ENCODE measurements at places on chromosomes 7 and 10.

DNA sequence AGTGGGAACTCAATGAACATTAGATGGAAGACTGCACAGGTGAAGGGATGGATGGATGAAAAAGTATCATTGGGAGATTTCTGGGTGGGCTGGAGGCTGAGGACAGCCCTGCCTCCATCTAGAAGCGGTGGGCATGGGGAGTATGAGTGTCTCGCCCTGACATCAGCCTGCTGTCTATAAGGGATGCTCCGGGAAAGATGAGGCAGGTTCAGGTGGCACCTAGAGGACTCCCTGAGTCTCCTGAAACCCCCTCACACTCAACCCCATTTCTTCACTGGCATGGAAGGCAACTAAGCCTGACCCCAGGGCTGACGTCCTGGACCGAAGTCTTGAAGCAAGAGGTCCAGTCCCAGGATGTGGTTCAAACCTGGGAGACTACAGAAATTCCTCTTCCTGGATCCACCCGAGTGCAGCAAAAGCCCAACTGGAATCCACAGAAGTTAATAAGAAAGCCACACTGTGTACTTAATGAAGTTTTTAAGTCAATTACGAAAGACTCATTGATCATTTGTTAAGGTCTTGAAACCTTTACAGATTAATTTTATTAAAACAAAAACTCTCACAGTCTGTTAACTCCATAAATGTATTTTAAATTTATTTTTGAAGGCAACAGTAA lies 238.8 kb downstream of the EMX2 start:
- DNase-seq = no peak

- DNase-seq = no peak
These were observed 142.3 kb downstream of the XPNPEP1 start for GRCh38 chr10:109780997-109781396.

- no peak for DNase-seq
These were observed 173.6 kb upstream of the AKR1E2 start for GRCh38 chr10:4652111-4653010.

- DNase-seq = no peak
These were observed 74.9 kb downstream of the TCF7L2 start for GRCh38 chr10:113024930-113025329.

DNA sequence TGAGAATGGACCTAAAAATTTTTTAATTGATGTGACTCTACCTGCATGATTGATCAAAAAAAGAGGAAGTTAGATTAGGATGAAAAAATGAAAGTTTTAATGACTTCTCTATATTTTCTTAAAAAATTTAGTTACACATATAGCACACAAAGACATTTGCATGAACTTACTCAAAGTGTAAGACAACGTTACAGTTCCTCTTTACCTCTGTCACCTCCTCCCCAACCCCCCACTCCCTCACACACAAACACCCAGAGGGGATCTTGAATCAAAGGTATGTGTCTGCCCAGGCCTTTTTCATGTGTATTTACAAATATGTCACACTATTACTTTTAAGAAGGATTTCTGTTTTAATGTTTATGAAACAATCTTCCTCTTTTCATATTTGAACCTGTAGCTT lies 20.6 kb upstream of the CDCA7L start:
- DNase-seq = no peak

DNA sequence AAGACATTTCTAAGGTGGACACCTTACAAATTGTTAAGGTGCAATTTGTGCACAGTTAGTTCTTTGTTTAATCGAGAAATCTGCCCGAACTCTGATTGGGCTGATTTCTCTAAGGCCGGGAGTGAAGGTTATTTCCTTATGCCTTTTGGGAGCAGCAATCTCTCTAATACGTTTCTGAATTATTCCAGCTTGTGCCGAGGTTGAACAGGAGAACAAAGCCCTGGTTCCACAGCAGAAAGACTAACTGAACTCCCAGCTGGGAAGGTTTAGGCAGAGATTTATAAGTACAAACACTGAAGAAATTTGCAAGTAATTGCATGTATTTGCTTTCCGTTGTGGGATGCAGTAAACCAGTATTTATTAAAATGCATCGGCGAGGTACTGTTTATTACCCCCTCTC lies 116.8 kb downstream of the GLI3 start:
- DNase-seq = no peak

DNA sequence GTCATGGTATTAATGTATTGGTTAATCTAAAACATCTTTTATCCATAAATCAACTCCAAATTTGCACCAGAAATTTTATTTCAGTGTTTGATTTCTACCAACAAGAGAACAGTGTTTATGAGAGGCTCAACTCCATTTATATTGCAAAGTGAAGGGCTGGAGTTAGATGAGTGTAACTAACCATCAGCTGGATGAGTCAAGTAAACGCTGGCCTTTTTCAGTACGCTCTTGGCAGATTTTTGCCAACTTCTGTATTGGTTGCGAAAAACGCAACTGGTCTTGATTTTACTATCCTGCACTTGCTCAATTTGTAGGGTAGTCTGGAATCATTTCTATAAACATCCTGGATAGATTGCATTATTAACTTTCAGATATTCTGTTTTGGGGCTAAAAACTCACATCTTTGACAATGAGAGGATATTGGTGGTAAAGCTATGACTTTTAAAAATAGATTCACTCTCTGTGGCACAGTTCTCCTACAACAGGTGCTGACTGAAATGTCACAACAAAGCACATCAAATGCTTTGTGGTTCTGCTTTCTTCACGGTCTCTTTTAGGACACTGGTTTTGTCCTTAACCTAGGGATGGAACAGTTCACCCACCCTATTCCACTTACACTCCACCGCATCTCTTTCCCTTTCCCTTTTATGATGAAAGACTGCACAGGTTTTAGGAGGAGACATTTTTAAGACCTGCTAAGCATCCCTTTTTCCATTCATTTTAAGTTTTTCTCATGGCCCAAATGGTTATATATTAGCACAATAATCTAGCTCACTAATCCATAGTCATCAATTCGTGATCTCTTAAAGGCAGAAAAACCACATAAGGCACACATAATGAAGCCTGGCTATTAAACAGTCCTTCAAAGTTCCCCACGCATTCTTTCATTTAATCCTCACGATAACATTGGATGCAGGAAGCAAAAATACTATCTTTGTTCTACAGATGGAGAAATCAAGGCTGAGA lies 12.8 kb downstream of the CACNA2D1 start:
- DNase-seq = no peak

DNA sequence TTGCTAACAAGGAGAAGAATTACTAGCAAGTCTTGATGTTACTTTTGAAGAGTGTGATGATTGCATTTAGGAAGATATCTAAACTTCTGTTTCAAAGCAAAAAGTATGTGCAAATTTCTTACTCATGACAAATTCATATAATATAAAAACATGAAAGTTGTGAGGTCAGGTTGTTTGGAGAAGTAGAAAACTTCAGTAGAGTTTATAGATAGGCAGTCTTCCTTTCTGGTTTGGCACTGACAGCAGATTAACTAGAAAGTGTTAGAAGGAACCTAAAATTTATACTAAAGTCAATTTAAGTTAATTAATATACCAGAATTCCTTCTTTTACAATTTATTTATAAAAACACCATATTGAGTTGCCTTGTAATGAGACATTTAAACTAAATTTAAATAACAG lies 16.9 kb downstream of the PTEN start:
- DNase-seq = no peak

GRCh38 chr10:131744346-131744745 lies 156.5 kb upstream of the PPP2R2D start:
- DNase-seq = no peak

- DNase-seq = no peak
These were observed 85.4 kb downstream of the ARID5B start for GRCh38 chr10:61986788-61987492.

DNA sequence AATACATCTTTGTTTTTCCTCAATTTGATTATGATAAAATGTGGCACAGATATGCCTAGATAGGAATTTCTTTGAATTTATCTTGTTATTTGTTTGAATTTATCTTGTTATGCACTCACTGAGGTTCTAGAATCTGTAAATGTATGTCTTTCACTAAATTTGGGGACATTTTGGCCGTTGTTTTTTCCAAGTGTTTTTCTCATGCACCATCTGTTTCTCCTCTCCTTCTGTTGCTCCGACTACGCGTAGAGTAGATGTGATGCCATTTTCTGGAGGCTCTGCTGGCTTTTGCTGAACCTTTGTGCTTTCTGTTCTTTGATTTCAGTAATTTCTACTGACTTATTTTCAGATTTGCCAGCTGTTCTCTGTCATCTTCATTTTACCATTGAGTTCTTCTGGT lies 101.9 kb downstream of the INPP5A start:
- DNase-seq = no peak

- DNase-seq = no peak
These were observed 106.8 kb downstream of the ANK3 start for GRCh38 chr10:60282771-60283353.

DNA sequence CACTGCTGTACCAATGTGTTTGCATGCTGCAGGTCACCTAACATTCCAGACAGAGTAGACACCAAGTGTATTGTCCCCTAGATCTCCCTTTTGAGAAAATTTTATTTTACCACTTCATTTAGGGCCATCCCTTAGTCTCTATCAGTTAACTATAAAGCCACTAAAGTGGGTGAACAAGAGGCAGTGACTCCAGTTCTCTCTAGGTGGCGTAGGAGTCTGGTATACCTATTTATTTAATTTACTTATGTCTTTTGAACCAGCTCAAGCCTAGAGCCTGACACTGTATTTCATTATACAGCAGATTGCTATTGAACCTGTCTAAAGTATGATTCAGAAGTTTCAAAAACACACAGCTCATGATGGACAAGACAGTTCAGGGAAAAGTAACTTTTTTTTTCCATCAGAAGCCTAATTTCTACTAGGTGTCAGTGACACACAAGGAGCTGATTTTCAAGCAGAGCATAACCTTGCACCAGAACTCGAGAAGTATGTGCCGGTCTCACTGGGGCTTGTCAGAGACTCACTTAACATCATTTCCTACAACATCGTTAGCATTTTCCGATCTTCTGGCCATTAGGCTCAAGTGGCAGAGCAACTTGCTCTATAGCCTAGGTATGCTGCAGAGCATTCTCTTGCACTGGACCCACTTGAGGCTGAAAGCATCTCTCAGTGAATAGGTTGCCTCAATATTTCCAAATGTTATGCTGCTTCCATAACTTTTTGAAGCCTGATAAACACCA lies 175.4 kb downstream of the CDC14C start:
- no peak for DNase-seq

GRCh38 chr7:117076426-117076943 lies 123.2 kb downstream of the ST7 start:
- DNase-seq = no peak

DNA sequence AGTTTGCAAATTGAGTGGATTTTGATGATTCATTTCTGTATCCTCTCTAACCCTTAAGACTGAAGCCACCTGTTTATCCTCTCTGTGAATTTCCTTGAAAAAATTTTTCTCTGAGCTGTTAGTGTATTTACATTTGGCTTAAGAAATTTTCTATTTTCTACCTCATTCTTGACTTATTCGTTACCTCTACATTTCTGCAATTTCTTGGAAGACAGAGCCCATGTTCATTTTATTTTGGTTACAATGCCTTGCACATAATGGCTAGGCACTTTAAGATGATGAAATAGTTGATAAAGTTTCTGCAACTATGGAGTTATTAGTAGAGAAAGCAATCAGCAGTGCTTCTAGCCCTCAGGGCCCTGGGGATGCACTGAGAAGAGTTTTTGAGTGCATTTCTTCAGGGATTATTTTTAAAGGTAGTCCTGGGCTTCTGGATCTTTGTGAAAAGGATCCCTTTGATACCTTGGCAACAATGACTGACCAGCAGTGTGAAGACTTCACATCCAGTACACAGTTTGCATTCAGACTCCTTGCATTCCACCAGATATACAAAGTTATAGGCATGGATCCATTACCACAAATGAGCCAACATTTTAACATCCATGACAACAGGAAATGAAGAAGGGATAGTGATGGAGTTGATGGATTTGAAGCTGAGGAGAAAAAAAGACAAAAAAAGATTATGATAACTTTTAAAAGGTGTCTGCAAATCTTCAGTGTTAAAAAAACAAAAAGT lies 68.2 kb downstream of the CH25H start:
- DNase-seq = no peak

DNA sequence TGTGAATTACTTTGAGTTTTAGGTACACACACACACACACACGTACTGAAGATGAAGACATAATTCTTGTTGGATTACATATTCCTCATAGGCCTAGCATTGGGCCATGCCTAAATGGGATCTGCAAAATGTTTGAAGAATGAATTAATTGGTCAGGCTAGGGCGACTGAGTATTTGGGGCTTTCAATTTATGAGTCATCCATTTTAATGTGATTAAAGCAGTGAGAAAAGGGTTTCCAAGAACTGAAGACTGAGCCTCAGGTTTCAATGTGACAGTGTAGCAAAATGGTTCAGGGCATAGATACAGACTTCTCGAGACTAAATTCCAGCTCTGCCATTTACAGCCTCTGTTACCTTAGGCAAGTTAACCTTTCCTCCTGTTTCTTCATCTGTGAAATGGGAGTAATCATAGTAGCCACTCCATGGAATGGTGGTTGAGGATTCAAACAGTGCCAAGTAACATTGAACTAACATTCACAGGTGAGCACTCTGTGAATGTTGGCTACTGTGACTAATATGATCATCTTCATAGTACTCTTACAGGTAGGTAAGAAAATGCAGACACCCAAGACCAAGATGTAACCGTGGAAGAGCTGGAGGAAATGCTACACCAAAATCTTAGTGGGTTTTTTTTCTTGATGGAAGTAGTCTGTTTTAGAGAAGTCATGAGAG lies 7.6 kb downstream of the BPGM start:
- no peak for DNase-seq

DNA sequence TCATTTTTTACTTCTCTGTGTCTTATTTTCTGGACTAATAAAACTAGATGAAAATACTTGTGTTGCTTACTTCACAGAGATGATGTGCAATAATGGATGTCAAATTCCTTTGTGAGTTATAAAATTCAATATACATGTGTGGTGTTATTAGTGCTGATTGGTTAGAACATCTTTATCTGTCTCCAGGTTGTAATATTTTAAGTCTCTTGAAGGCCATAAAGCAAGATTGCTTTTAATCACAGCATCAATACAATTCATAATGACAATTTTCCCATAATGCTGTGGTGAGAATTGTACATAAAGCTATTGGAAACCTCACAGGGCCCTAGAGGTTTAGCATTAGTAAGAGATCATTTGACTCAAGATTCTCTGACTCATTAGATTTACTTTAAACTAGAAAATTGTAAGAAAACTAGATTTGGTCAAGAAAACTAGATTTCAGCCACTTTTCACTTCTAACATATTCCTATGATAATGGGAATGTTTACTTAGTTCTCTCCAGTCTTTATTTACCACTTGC lies 963.7 kb downstream of the REEP3 start:
- no peak for DNase-seq

DNA sequence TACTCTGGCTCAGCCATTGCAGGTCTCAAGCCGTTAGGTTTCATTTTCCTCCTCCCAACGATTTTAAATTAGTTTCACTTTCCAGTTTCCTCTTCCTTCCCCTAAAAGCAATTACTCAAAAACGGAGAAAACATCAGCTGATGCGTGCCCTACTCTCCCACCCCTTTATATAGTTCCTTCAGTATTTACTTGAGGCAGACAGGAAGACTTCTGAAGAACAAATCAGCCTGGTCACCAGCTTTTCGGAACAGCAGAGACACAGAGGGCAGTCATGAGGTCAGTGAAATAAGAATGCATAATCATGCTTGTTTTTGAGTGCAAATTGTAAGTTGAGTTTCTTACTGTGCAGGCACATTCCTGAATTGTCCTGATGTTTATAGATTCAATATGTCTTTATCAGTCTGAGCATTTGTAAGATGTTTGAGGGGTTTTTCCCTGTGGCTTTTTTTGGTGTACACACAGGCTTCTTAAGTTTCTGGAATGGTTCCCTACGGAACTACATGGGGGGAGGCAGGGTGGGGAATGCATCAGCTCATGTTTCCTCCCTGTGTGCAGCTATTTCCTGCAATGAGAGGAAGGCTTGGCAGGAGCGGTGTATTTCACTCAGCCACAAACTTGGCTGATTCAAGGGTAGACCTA lies at the start of gene IFIT3:
Gene IFIT3, plus strand, starts transcription at position 195 of the 639 bp plus-strand sequence. Its CDS starts 77 bp downstream, at position 272.
- peak; percentile 97 for DNase-seq
